ENCODE measurements at places on chromosomes 2 and 18. TPM values are rescaled to one million over a fixed set of nuclear protein-coding genes. Genes with fewer than 3 reads are reported as not detected.

DNA sequence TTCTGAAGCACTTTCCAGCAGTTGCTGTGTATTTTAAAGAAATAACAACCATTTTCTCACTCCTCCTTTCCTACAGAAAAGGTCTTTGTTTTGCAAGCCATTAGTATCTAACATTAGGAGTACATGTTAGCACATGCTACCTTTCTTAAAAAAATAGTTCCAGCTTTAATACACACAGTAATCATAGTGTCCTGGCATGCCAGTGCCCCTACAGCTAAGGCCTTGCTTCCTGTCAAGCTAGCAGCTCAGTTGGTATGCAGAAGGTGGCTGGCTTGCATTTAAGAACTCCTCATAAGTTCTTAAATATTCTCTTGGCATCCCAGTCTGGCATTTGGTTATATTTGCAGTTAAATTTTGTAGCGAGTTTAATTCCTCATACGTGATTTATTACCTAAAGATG, 141.3 kb upstream of the IL1R2 start:
- H3K4me3 ChIP-seq = no peak overlapping the region
- peaks cover 3% of the 10 kb centered on the region for H3K4me1 ChIP-seq
- peaks cover 24% of the 10 kb centered on the region for H3K36me3 ChIP-seq

- DNase-seq = no peak
- no peak overlapping the region for H3K4me3 ChIP-seq
- peaks cover 2% of the 10 kb centered on the region for H3K4me1 ChIP-seq
- no peaks in the 10 kb centered on the region for H3K27me3 ChIP-seq
- H3K27ac ChIP-seq = no peak overlapping the region
- no peaks in the 10 kb centered on the region for H3K36me3 ChIP-seq
Observed at GRCh38 chr18:404061-404636, 96.4 kb downstream of the COLEC12 start.

The MC2R gene
- not detected for total RNA-seq

The KLHL41 gene
- total RNA-seq = 0.42 TPM

GRCh38 chr18:25898965-25899364, 191.4 kb downstream of the SS18 start:
- no peak overlapping the region for H3K27ac ChIP-seq
- peaks cover 8% of the 10 kb centered on the region for H3K27me3 ChIP-seq
- H3K4me3 ChIP-seq = no peak overlapping the region
- H3K4me1 ChIP-seq = no peaks in the 10 kb centered on the region
- H3K36me3 ChIP-seq = no peaks in the 10 kb centered on the region

The C2orf81 gene
- 11.3 TPM for total RNA-seq

GRCh38 chr2:167745667-167746066, 501.7 kb downstream of the STK39 start:
- no peak overlapping the region for H3K4me3 ChIP-seq
- H3K4me1 ChIP-seq = peaks cover 24% of the 10 kb centered on the region
- H3K36me3 ChIP-seq = no peaks in the 10 kb centered on the region
- no peak overlapping the region for H3K27ac ChIP-seq
- H3K27me3 ChIP-seq = no peaks in the 10 kb centered on the region
- no peak for DNase-seq

DNA sequence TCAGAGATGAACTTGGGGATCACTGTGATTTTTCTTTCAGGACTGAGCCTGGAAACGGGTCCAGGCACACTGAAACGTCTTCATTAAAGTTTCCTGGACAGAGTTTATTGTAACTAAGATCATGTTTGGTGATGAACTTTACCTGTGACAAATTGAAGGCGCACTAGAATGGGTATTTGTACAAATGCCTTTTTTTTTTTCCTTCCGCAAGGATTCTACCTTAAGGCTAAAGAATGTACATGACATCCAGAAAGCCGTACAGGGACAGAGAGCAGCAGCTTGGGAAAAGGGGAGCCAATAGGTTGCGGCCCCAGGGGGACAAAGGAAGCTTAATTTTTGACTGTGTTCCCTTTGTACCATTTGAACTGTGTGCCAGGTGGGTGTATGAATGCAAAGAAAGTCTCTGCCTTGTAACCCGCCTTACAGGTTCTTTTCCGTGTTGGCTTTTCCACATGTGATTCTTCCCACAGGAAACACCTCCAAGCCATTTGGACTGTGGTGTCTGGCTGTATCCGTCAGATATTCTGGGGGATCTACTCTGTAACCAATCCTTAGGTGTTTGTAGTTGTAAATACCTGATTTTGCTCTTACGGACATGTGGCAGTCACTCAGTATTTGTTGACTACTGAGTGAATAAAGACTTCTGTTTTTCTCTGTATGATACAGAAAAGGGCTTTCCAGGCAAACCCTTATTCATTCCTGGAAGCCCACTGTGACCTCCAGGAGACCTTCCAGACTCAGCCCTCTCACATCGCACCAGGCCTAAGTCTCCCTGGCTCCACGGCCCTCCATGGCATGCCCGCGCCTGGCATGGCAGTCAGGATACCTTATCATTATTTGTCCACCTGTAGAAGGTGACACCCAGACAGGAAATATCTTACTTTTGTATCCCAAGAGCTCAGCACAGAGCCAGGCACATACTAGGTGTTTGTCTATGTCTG, 1.1 kb downstream of the LRRFIP1 start:
- DNase-seq = no peak
- peaks cover 30% of the 10 kb centered on the region for H3K4me1 ChIP-seq
- peaks cover 17% of the 10 kb centered on the region for H3K27me3 ChIP-seq

- no peak overlapping the region for H3K4me3 ChIP-seq
- DNase-seq = no peak
- H3K4me1 ChIP-seq = peaks cover 3% of the 10 kb centered on the region
- H3K27me3 ChIP-seq = no peaks in the 10 kb centered on the region
Observed at GRCh38 chr2:19336781-19337180, 21.6 kb downstream of the OSR1 start.

GRCh38 chr2:11865378-11865777, 118.9 kb downstream of the LPIN1 start:
- DNase-seq = no peak
- H3K27ac ChIP-seq = no peak overlapping the region
- no peak overlapping the region for H3K4me3 ChIP-seq
- peaks cover 14% of the 10 kb centered on the region for H3K4me1 ChIP-seq

- DNase-seq = no peak
- H3K4me3 ChIP-seq = no peak overlapping the region
- no peak overlapping the region for H3K27ac ChIP-seq
- H3K4me1 ChIP-seq = no peaks in the 10 kb centered on the region
- peaks cover 3% of the 10 kb centered on the region for H3K27me3 ChIP-seq
Observed at GRCh38 chr18:75558790-75559189, 131.3 kb upstream of the SMIM21 start.

GRCh38 chr2:53609551-53609950, 158.1 kb upstream of the CHAC2 start:
- H3K27ac ChIP-seq = no peak overlapping the region
- H3K27me3 ChIP-seq = no peaks in the 10 kb centered on the region
- DNase-seq = no peak
- H3K4me1 ChIP-seq = no peaks in the 10 kb centered on the region

DNA sequence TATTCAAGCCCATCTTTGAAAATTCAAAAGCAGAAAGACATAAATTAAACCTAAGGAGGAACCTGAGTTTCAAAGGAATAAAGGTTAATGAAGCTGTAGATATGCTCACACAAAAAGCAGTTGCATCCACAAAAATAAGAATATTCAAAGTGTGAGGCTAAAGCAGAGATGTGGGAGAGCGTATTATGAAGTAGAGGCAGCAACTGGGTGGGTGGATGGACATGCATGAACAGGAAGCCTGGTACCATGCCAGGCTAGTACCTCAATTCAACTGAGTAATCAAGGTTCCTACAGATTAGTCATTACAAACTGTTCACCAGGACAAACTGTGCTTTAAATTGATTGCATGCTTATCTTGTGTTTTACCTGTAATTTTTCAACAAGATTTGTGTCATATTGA, 330.0 kb upstream of the PKDCC start:
- H3K4me3 ChIP-seq = no peak overlapping the region
- peaks cover 8% of the 10 kb centered on the region for H3K4me1 ChIP-seq
- no peak for DNase-seq
- H3K27me3 ChIP-seq = no peaks in the 10 kb centered on the region
- no peak overlapping the region for H3K27ac ChIP-seq

The FSHR gene
- 0.74 TPM for total RNA-seq

GRCh38 chr2:145025382-145025781, 505.5 kb upstream of the ZEB2 start:
- no peak overlapping the region for H3K4me3 ChIP-seq
- no peaks in the 10 kb centered on the region for H3K4me1 ChIP-seq
- no peaks in the 10 kb centered on the region for H3K36me3 ChIP-seq
- no peak overlapping the region for H3K27ac ChIP-seq
